GM10248 (cell line): ENCODE measurements at places on chromosomes 3 and 15.

GRCh38 chr15:83030021-83030420 is 18.6 kb upstream of the C15orf40 start:
- DNase-seq: no peak

DNA sequence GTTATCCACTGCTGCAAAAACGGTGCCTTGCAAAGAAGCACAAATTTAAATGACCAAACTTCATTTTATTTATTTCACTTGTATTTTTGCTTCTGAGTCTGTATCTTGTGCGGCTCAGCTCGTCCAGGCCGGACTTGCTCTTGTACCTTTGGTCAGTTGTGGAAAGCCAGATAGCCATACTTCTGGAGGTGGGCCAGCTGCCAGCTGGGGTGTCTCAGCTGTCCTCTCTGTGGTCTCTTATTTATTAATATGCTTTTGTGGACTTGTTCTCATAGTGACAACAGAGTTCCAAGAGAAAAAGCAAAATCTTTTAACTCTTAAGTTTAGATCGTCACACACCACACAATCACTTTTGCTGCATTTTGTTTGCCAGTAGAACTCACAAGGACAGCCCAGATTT is 87.7 kb downstream of the IL1RAP start:
- DNase-seq: no peak

DNA sequence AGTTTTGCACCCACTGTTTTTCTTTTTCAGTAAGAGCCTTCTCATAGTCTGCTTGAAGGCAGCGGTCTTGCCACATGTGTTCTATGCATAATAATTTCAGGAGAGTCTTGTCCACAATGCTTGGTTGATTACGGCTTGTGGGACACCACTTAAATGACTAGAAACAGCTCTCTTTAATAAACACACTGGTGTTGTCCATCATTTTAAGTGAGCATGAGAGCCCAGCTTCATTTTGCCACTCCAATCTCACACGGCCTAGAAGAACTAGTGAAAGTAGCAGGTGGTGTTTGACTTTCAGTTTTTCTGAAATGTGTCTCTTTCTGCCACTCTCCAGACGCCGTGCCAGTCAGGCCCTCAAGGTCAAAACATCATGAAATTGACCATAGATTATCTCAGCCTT is 292.1 kb downstream of the LPP start:
- peak; percentile 7 for DNase-seq

GRCh38 chr3:1214933-1215332 is 122.1 kb downstream of the CNTN6 start:
- no peak for DNase-seq

DNA sequence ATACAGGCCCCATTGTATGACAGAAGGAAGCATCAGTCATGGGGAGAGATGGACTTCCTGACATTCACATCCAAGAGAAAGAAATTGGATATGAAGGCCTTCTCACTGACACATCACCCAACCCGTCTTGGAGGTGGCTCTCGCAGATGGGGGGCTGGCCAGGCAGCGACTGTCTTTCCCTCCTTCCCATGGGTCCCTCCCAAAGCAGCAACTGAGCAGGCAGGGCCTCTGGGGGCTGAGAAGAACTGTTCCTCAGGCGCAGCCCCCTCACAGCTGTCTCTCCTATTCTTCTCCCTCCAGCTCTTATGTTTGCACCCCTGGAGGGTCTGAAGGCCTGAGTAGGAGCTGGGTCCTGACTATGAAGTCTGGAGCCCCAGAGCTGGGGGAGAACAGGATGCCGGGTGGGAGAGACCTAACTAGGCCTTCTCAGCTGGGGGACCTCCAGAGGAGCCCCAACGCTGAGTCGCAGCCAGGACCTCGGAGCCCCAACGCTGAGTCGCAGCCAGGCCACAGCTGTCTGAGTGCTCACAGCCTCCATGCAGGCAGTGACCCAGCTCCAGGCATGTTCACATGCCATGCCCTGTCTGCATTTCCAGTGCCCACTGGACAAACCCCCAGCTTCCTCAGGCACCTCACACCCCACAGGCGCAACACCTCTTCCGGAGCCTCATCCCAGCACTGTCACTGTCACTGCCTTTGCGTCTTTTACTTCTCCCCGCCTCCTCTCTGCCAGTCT is 29.6 kb downstream of the UMPS start:
- DNase-seq: no peak

DNA sequence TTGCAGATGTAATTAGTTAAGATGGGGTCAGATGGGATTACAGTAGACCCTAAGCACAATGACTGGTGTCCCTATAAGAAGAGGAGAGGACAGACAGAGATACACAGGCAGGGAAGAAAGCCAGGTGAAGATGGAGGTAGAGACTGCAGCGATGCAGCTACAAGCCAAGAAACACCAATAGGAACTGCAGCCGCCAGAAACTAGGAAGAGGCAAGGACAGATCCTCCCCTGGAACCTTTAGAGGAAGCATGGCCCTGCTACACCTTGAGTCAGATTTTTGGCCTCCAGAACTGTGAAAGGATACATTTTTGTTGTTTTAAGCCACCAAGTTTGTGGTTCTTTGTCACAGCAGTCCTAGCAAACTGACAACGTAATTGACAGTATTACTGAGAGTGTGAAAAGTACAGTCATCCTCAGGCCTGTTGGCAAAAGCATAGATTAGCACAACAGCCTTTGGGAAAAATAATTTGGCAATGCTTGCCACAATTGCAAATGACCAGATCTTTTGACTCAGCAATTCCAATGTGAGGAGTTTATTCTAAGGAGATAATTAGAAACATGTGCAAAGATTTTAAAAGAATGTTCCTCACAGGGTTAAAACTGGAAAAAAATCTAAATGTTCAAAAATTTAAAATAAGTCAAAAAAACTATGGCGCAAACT is 82.6 kb upstream of the TJP1 start:
- DNase-seq: no peak

DNA sequence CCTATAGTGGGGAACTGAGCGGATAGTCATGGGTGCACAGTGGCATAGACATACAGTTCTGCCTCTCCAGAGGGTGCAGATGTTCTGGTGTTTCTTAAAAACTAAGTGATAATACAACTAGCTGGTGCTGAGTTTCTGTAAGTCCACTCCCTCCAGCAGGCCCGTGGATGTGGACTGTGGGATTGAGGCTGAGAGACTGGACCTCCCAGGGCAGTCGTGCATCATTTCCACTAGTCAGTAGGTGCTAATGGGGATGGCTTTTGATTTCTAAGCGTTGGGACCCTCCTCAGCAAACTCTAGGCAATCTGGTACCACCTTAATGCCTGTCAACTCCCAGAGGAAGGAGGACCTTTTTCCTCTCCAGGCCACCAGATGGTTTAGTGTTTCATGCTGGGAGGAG is 27.3 kb upstream of the TIMP4 start:
- DNase-seq: no peak

DNA sequence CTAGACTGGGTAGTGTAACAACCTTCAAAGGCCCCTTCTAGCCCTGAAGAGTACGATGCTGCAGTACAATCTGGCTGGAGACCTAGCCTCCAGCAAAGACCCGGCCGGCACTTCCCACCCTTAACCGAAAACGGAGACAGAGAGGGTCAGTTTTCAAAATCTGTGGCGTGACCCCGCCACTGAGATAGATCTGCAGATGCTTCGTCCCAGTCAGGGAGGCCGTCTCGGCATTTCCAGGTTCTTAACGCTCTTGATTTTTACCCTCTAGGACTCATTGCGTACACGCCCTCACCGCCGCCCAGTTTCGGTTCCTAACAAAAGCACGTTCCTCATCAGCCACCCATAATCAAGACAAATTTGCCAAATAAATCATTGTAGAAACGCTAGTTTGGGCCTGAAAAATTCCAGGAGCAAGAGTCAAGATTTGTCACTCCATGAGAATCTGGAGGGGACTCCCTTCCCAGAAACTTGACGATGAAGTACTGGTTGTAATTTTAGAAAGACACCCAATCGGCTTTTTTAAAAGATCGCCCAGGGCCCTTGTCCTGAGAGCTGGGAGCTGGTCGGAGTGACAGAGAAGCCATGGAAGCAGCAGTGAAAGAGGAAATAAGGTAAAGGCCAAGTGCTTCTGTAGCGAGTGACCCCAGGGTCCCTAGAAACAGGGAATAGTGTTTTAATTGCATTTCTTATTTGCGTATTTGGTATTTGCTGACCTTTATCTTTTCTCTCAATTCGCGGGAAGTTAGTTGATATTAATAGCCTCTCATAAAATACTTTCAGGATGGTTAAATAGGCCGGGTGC is 868 bp upstream of the TMEM87A start:
- peak; percentile 53 for DNase-seq

- no peak for DNase-seq
Measured at GRCh38 chr3:177085794-177086193, 111.5 kb downstream of the TBL1XR1 start.

- DNase-seq: no peak
Measured at GRCh38 chr3:71763426-71763825, 9.8 kb downstream of the GPR27 start.

DNA sequence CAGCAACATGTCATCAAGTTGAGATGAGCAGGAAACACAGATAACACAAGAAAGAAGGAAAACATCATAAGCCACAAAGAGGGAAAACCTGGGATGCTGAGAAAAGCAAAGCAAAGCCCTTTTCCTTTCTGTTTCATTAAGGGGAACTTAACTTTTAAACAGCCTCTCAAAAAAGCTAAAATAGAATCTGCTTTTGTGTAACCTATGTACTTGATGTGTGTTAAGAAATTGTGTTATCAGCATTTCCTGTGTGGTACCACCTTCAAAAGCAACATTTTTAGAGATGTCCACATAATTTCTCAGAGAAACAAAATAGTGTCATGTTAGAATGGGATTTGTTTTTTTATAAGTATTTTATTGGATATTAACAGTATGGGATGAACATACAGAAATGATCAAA is 206.2 kb downstream of the IL20RB start:
- no peak for DNase-seq

DNA sequence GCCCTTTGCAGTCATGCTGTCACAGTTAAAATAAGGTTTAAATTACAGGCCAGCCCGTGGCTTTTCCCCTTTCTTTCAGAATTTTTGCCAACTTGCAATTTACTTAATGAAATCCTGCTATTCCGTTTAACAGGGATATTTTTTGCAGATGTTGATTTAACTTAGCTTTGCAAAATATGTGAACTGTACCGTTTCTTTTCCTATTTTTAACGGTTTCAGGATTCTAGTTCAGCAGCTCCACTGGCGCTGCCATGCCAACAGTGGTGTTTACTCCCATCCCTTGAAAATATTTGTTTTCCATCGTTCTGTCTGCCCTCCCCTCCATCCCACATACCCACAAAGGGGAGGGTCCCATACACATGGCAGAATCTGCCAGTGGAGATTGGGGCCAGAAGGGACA is 54.3 kb downstream of the SMAD6 start:
- no peak for DNase-seq

- no peak for DNase-seq
Measured at GRCh38 chr15:45128971-45129639, 574 bp downstream of the DUOXA1 start.

DNA sequence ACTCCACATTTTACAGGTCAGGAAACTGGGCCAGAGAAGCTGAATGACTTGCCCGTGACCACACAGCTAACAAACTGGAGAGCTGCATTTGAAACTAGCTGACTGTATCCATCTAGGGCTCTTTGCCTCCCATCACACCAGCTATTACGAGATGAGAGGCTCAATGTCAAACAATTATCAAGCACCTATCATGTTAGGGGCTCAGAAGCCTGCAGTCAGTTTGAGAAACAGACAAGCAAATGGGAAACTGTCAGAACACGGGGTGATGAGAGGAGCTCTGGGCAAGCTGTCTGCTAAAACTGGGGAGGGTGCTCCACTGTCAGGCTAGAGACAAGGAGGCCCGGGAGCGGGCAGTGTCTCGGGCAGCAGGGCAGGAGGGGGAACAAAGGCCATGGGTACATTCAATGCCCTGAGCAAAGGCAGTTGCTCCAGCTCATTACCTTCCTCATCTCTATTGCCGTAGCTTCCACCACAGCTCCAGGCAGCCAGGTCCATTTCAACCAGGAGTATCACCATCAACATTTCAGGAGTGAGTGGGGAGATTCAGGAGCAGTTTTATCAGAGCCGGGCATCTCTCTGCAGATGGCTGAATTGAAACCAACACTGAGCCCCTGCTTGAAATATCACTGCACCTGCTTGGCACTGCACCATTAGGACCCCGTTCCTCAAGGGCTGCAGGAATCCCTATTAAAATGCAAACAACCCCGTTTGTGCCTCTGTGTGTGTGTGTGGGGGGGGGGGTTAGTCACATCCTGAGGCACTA is 122.6 kb downstream of the RAB11A start:
- no peak for DNase-seq

DNA sequence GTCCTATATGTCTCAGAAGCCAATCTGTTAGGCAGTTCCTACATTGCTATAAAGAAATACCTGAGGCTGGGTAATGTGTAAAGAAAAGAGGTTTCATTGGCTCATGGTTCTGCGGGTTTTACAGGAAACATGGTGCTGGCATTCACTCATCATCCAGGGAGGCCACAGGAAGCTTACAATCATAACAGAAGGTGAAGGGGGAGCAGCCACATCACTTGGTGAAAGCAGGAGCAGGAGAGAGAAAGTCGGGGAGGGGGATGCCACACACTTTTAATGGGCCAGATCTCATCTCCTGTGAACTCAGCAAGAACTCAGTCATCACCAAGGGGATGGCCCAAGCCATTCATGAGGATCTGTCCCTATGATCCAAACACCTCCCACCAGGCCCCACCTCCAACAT is 9.1 kb downstream of the SLC49A4 start:
- no peak for DNase-seq

DNA sequence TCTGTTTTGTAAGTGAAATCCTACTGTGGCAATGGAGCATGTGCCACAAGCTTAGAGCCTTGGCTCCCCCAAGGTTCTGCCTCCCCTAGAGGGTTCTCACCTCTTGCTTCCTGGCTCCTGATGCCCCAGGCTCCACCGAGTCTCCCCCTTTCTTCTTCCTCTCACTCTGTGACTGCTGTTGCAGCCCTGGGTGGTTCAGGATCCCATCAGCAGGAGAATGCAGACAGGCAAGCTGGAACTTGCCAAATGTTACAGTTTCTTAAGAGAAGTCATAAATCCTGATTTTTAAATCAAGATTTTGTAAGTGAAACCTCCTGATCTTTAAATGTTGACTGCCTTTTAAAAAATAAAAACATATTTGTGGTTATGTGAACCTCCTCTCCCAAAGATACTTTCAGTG is 133.9 kb downstream of the CCNL1 start:
- DNase-seq: no peak

GRCh38 chr15:90020936-90021507 is 19.9 kb downstream of the ZNF710 start:
- no peak for DNase-seq

DNA sequence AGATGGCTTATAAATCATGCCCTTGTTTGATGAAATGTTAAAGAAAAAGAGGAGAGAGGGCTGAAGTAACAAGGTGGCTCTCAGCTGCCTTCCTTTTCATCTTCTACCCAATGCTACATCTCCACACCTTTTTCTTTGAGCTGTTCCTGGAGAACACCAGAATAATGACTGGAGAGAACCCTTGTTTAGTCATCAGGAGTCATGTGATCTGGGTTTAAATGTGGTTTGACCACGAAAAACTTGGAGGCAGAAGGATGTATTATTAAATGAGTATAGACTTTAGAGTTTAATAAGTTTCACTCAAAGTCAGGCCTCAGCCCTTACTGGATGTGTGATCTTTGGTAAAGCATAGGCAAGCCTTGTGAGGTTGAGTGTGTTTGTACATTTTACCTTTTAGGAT is 230.3 kb upstream of the TBL1XR1 start:
- DNase-seq: no peak
